ACHN (cell line): ENCODE measurements at places on chromosomes 6 and 20.

GRCh38 chr6:133198725-133199124 is 42.4 kb upstream of the EYA4 start:
- no peak for DNase-seq

- no peak for DNase-seq
Measured at GRCh38 chr6:46290421-46291274, 119.9 kb upstream of the ENPP5 start.

GRCh38 chr6:150250826-150251225 is 108.0 kb downstream of the PPP1R14C start:
- no peak for DNase-seq

DNA sequence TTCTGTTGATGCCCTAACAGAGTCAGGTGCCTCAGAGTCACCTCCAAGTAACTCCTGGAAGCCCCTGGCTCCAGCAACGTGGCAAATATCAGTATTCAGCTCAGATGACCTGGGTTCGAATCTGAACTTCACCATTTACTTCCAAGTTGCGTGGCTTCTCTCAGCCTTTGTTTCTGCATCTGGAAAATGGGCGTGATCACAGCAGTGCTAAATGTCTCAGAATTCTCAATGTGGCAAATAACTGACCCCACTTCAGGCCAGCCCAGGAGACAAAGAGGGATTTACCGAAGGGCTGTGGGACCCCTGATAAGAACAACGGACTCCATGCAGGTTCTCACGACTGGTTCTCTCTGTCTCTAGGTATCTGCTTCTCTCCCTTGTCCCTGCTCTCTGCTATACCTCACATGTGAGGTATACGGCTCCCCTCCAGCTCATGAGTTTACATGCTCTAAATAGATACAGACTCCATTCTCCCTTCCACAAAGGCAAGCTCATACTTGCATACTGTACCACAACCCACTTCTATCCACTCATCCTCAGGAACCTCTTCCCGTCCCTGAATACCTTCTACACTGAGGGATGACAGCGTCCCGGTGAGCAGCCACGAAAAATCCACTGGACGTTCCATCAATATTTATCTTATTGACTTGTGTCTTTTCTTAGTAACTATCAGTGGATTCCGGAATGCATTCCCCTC is 84.1 kb downstream of the SNX5 start:
- no peak for DNase-seq

- DNase-seq = no peak
Measured at GRCh38 chr20:39067526-39068216, 105.5 kb downstream of the DHX35 start.

- peak; percentile 36 for DNase-seq
Measured at GRCh38 chr6:57190140-57190539, 18.0 kb downstream of the BAG2 start.

DNA sequence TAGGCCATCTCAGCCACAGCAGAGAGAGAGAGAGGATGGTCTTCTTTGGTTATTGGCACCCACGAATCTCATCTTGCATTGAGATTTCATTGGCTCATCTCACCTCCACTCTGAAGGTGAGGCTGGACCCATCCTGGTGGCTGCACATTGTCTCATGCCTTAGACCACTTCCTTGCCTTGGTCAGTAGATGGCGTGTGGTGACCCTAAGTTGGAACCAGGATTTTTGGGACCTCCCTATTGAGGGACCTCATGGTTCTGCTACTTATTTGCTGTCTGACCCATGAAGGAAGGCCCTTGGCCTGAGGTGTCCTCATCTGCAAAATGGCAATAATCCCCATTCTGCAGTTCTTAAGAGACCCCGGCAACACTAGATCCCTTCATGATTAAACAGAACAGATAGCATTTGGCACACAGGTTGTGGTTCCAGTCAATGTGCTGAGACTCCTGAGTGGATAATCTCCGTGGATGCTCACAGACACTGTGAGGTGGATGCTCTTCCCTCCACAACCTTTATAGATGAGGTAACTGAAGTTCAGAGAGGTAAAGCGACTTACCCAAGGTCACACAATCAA is 21.5 kb upstream of the AAR2 start:
- DNase-seq = peak; percentile 13

DNA sequence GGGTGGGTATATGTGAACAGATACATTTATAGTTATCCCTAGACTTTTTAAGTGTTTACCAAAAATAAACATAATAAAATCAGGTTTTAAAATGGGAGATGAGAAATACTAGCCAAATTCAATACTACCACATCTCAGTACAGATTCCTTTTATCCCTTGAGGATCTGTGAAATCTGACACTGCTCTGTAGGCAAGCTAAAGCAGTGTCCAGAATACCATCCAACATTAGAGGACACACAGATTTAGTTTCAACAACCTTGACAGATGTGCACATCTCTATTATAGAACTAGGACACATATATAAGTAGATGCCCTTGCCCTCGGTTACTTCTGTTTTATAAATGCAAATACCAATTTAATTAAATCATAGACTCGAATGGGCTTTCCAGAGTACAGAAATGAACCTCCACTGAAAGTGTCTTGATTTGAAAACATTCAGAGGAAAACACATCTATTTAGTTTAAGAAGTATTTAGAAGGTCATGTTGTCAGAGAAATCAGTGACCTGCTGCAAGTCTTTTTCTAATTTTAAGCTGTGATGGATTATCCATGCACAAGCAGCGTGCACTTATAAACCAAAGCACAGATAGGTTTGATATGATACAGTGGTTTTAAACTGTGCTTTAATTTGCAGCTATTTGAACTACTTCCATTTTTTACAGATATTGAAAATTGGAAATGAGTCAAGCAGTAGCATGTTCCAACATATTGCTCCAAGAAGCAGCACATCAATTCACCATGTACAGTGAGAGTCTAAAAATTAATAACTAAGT is 156.3 kb upstream of the EPHA7 start:
- DNase-seq = no peak

DNA sequence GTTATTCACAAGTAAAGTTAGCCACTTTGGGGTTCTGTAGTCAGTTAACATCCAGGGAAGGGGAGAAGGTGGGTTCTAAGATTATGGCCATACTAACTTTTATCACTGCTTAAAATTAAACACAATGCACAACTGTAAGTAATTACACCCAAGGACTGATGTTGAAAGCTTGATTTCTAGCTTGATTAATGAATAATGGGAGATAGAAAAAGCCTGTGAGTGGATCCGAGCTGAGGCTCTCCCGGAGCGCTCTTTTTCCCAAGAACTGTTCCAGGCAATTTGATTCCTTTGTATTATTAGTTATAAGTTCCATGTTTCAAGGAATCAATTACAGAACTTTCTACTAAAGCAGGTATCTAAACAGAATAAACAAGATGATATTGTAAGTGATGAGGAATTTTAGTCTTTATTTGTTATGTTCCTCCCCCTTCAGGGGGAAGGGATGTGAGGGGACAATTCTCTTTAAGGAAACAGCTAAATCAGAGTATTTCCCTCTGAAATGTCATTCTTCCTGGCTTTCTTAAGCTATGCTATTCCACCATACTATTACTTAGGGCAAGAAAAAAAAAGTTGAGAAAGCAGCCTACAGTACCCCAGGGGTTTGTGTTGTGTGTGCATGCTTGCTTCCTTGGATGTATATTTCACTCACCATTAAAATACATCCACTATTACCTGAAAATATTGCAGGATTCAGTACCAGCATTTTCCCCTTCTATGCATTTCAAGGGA is 3.8 kb downstream of the TSHZ2 start:
- DNase-seq = no peak

- DNase-seq = peak; percentile 80
Measured at GRCh38 chr6:105402939-105403935, at the start of gene PREP. PREP (minus strand) TSS chr6:105403082; CDS start chr6:105402891, 191 bp downstream.

- no peak for DNase-seq
Measured at GRCh38 chr6:13985663-13986325, 61.0 kb downstream of the RNF182 start.

DNA sequence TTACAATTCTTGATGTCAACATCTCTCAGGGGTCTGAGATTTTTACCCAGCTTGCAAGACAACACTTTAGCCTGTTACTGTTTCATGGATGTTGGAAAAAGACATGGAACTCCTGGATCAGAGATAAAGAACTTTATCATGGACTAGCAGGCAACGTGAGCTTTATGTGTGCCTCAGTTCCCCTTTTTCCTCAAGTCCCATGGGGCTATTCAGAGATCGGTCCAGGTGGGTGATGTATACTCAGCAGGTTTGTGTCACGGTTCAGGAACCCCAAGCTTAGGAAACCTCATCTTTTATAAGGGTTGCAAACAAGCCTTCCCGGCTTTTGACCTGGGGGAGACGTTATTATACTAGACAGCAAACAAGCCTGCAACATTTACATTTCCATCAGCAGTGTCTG is 15.0 kb downstream of the AFG1L start:
- no peak for DNase-seq

DNA sequence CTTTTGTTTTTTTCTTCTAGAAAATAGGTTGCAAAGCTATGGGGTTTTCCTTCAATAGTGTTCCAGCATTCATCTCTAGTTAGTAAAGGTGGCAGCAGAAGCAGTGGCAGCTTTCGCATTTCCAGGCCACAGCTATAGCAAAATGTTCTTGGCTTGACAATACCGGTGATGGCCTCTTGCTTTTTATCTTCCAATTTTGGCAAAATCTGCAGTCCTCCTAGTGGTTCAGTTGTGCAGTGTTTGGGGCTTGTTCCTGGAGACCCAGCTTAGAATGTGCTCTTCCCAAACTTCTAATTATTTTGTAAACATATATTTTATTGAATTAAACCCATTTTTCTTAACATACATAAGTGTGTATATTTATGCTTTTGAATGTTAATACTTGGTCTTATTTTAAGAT is 370.6 kb upstream of the MAN1A1 start:
- DNase-seq = peak; percentile 1

DNA sequence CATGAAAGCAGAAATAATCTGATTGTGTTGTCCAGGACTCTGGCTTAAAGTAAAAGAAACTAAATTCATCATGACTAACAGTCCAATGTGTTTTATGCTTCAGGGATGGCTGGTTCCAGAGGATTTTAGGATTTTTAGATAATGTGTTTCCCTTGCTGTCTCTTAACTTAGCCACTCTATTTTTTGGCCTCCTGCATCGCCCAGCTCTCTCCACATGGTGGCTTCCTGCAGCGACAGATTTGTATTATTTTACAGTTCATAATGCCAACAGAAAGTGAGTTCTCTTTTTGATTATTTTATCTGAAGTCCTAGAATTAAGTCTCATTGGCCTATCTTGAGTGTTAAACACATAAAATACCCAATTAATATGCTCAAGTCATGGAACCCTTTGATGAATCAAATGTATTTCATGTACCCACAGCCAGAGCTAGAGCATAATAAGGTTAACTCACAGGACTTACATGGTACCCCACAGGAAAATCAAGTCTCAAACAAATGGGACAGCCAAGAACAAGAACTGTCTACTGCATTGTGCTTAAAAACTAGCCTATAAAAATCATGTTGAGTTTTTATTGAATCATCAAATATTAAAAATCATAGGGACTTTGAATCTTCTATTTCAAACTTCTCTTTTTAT is 582.5 kb downstream of the DOK5 start:
- peak; percentile 1 for DNase-seq

DNA sequence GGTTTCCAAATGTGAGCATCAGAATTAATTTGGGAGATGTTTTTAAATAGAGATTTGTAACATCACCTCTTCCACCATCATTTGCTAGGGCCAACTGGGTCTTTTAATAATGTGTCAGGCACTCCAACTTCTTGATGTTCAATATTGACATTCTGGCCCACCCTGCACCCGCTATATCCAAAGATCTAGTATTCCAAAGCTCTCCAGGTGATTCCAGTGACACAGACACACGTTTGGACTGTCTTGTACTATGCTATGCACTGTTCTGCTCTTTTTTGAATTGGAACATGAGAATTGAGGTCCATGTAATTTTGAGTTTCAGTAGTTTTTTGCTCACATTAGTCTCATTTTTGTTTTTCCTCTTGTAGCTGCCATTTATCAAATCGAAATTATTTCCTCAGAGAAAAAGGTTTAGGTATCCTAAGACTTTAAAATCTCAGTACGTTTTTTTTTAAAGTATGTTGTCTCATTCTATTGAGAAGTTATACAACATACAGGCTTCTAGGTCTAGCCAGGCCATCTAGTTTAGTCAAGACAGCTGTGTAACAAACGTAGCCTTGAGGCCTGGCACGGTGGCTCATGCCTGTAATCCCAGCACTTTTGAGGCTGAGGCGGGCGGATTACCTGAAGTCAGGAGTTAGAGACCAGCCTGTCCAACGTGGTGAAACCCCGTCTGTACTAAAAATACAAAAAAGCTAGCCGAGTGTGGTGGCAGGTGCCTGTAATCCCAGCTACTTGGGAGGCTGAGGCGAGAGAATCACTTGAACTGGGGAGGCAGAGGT is 3.1 kb downstream of the BICRAL start:
- no peak for DNase-seq

GRCh38 chr6:89643406-89643805 is 4.9 kb upstream of the LYRM2 start:
- DNase-seq = no peak

GRCh38 chr6:130622142-130622541 is 205.1 kb upstream of the SMLR1 start:
- DNase-seq = no peak

DNA sequence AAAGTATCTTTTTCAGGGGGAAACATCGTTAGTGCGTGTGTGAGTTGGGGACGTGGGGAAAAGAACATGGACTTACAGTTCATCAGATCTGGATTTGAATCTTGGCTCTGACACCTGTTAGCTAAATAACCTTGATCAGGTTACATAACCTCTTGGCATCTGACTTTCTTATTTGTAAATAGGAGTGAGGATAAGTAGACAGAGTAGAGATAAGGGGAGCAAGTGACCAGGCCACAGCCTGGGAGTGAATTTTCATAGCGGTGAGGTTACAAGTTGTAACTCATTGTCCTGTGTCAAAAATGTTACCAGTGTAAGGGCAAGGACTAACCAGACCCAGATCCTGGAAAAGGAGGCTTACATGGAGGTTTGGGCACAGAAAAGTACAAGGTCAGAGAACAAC is 733.5 kb upstream of the MMS22L start:
- no peak for DNase-seq

- no peak for DNase-seq
Measured at GRCh38 chr20:61848851-61849250, 216.8 kb downstream of the TAF4 start.

DNA sequence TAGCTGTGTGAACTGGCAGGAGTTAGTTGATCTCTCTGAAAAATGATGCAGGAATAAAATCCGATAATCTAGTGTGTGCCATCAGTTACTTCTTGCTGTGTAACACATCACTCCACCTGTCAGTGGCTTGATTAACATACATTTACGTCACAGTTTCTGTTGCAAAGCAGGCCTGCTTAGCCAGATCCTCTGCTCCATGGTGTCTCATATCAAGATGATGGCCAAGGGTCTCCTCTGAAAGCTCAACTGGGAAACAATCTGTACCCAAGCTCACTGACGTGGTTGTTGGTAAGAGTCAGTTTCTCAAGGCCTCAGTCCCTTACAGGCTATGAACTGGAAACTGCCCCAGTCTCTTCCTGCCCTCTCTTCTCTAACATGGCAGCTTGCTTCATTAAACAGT is 51.8 kb downstream of the FOXA2 start:
- no peak for DNase-seq

DNA sequence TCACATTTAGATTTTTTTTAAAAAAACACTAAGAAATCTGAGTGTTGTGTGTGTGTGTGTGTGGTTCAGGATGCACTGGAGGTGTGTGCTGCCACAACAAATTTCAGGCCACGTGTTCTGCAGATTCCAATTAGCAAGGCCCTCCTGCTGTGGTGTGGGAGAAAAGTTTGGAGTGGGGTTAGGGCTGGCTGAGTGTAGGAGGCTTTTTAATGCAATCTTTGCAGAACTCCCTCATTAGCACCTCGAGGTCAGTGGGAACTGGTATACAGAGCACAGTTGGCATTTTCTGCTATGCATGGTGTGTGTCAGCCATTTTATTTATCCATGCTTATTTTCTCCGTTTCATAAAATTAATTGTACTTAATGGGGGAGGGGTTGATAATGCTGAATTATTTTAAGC is 187.6 kb downstream of the SOX4 start:
- DNase-seq = no peak

GRCh38 chr6:28643017-28643740 is 117.5 kb downstream of the GPX5 start:
- peak; percentile 29 for DNase-seq
